ENCODE measurements at places on chromosomes 3 and 15. TPM values are rescaled to one million over a fixed set of nuclear protein-coding genes. Genes with fewer than 3 reads are reported as not detected.

CCR9 gene
- 2.9 TPM for total RNA-seq

LRRC31 gene
- 12.4 TPM for total RNA-seq

MUC13 gene
- 438 TPM for total RNA-seq

ERICH6 gene
- not detected for total RNA-seq

LPP gene
- 124 TPM for total RNA-seq

DUOX1 gene
- 0.35 TPM for total RNA-seq

MED12L gene
- 3.3 TPM for total RNA-seq

GRCh38 chr3:73592154-73593144 is 32.3 kb downstream of the PDZRN3 start:
- DNase-seq = no peak
- H3K27me3 ChIP-seq = no peaks in the 10 kb centered on the region
- no peak overlapping the region for H3K27ac ChIP-seq
- no peaks in the 10 kb centered on the region for H3K36me3 ChIP-seq
- H3K4me3 ChIP-seq = no peak overlapping the region

DNA sequence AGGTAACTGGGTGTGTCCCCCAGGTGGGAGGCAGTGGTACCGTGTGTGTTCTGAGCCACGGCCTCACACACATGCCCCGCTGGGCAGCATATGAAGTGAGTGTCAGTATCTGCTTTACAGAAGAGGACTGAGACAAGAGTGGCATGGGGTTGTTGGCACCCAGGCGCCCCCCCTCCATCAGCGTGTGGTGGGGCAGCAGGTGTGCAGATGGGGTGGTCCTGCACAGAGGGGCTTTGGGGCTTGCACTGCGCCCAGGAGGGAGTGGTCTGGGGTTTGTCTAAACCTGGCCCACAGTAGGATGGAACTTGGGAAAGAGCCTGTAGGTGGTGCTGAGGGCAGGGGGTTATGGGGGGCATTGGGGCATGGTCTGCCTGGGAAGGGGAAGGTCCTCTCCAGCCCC is 176.0 kb downstream of the APBA2 start:
- DNase-seq = no peak
- H3K27me3 ChIP-seq = no peaks in the 10 kb centered on the region
- H3K36me3 ChIP-seq = no peaks in the 10 kb centered on the region

GRCh38 chr3:166957121-166957520 is 423.0 kb downstream of the ZBBX start:
- H3K27ac ChIP-seq = no peak overlapping the region
- no peaks in the 10 kb centered on the region for H3K36me3 ChIP-seq
- H3K27me3 ChIP-seq = no peaks in the 10 kb centered on the region

- no peaks in the 10 kb centered on the region for H3K36me3 ChIP-seq
- no peak overlapping the region for H3K27ac ChIP-seq
- DNase-seq = no peak
- no peaks in the 10 kb centered on the region for H3K4me1 ChIP-seq
- no peaks in the 10 kb centered on the region for H3K27me3 ChIP-seq
These were observed 178.5 kb downstream of the SMAD6 start for GRCh38 chr15:66880380-66881155.
